ENCODE measurements at places on chromosomes 16 and 17. TPM values are rescaled to one million over a fixed set of nuclear protein-coding genes. Genes with fewer than 3 reads are reported as not detected.

Gene ABCA10
- total RNA-seq = 1.2 TPM

Gene G6PC1
- total RNA-seq = not detected

Gene PLCD3
- total RNA-seq = 3.1 TPM

Gene C17orf50
- total RNA-seq = not detected

Gene GNGT2
- total RNA-seq = 23.8 TPM

Gene PLSCR3
- total RNA-seq = 149 TPM

Gene NPIPB13
- 5.1 TPM for total RNA-seq

Gene CACNG5
- not detected for total RNA-seq

Gene KRTAP9-8
- total RNA-seq = not detected

Gene CBLN1
- total RNA-seq = not detected

Gene ITGAE
- total RNA-seq = 22.0 TPM

Gene OGFOD1
- total RNA-seq = 39.5 TPM

Gene NR1D1
- total RNA-seq = 5.2 TPM

Gene KCTD11
- total RNA-seq = 5.8 TPM

Gene WDR90
- total RNA-seq = 58.0 TPM

Gene PYDC1
- not detected for total RNA-seq

Gene BRIP1
- total RNA-seq = 20.1 TPM

Gene SHCBP1
- 51.0 TPM for total RNA-seq

Gene PRSS27
- total RNA-seq = 1.8 TPM

Gene COPRS
- total RNA-seq = 16.5 TPM

Gene TAC4
- total RNA-seq = not detected

Gene TBC1D3G
- not detected for total RNA-seq

Gene P3H4
- total RNA-seq = 1.9 TPM

Gene PERCC1
- total RNA-seq = not detected

Gene SERPINF2
- total RNA-seq = 0.55 TPM

Gene ZPBP2
- total RNA-seq = not detected

Gene PLD2
- 20.7 TPM for total RNA-seq

Gene SLC35G6
- total RNA-seq = not detected

Gene KIF1C
- total RNA-seq = 38.5 TPM

Gene CORO1A
- total RNA-seq = 1,737 TPM

Gene TBC1D3
- total RNA-seq = not detected

Gene PLLP
- total RNA-seq = 0.18 TPM

Gene SLC47A1
- total RNA-seq = 0.28 TPM

Gene CDR2L
- 0.63 TPM for total RNA-seq

Gene SOX8
- total RNA-seq = 0.13 TPM

Gene EPX
- not detected for total RNA-seq

Gene EVPLL
- total RNA-seq = not detected

Gene CCL3
- 106 TPM for total RNA-seq

Gene VAC14
- 28.0 TPM for total RNA-seq

Gene PITPNM3
- 0.63 TPM for total RNA-seq

Gene CDH3
- 0.15 TPM for total RNA-seq

Gene HP
- total RNA-seq = not detected

Gene PYY
- total RNA-seq = not detected

Gene FOXL1
- total RNA-seq = not detected

Gene KRTAP4-4
- total RNA-seq = not detected

Gene RNF227
- 3.7 TPM for total RNA-seq

Gene CD7
- total RNA-seq = 138 TPM

Gene UMOD
- not detected for total RNA-seq

Gene GALR2
- 0.38 TPM for total RNA-seq

Gene RNF222
- 0.18 TPM for total RNA-seq

Gene KRTAP1-3
- total RNA-seq = not detected

Gene KRT32
- not detected for total RNA-seq

Gene GUCY2D
- not detected for total RNA-seq

Gene TMIGD1
- total RNA-seq = not detected

Gene DHRS7C
- total RNA-seq = not detected

Gene TP53TG3C
- not detected for total RNA-seq

Gene DRC3
- total RNA-seq = not detected

Gene FXR2
- total RNA-seq = 30.4 TPM

Gene KRT17
- total RNA-seq = not detected
